ENCODE measurements at places on chromosomes 5 and 9. TPM values are rescaled to one million over a fixed set of nuclear protein-coding genes. Genes with fewer than 3 reads are reported as not detected.

- no peak for DNase-seq
- H3K36me3 ChIP-seq = no peaks in the 10 kb centered on the region
- H3K4me1 ChIP-seq = peaks cover 18% of the 10 kb centered on the region
- H3K27ac ChIP-seq = no peak overlapping the region
- no peak overlapping the region for H3K4me3 ChIP-seq
- no peaks in the 10 kb centered on the region for H3K27me3 ChIP-seq
Observed at GRCh38 chr5:132296412-132297016, 2.3 kb downstream of the SLC22A4 start.

- no peaks in the 10 kb centered on the region for H3K4me1 ChIP-seq
- H3K4me3 ChIP-seq = no peak overlapping the region
- no peak overlapping the region for H3K27ac ChIP-seq
- DNase-seq = no peak
- H3K27me3 ChIP-seq = no peaks in the 10 kb centered on the region
- H3K36me3 ChIP-seq = peaks cover 3% of the 10 kb centered on the region
Observed at GRCh38 chr9:98150164-98150563, 31.1 kb upstream of the TRIM14 start.

The STK32A gene
- not detected for total RNA-seq

The GHR gene
- not detected for total RNA-seq

The PLEKHG4B gene
- total RNA-seq = not detected

The HARS1 gene
- total RNA-seq = 60.7 TPM

The CTSV gene
- not detected for total RNA-seq

Measured in CD4-positive, alpha-beta memory T cell (primary cell).